Lower lobe of right lung (tissue), 2 donors: ENCODE measurements at places on chromosomes 6 and 20. TPM values are rescaled to one million over a fixed set of nuclear protein-coding genes. Genes with fewer than 3 reads are reported as not detected.

- H3K27me3 ChIP-seq = no peaks in the 10 kb centered on the region
- H3K36me3 ChIP-seq = peaks cover 85% of the 10 kb centered on the region
- H3K4me1 ChIP-seq = no peaks in the 10 kb centered on the region
- no peak overlapping the region for H3K4me3 ChIP-seq
These were observed 59.4 kb downstream of the ADGRF5 start for GRCh38 chr6:46862381-46862780.

DNA sequence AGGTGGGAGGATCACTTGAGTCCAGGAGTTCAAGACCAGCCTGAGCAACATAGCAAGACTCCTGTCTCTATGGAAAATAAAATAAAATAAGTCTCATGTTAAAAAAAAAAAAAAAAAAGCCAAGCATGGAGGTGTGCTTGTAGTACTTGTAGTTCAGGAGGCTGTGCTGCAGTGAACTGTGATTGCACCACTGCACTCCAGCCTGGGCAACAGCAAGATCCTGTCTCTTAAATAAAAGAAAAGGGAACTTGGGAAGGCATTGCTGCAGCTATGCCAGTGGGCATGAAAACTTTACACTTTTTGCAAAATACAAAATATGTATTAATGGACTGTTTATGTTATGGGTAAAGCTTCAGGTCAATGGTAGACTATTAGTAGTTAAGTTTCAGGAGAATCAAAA, 37.5 kb upstream of the REV3L start:
- H3K27me3 ChIP-seq = no peaks in the 10 kb centered on the region
- DNase-seq = no peak
- H3K4me3 ChIP-seq = no peak overlapping the region
- peaks cover 7% of the 10 kb centered on the region for H3K4me1 ChIP-seq

- no peak overlapping the region for H3K4me3 ChIP-seq
- H3K36me3 ChIP-seq = no peaks in the 10 kb centered on the region
- no peaks in the 10 kb centered on the region for H3K4me1 ChIP-seq
- no peaks in the 10 kb centered on the region for H3K27me3 ChIP-seq
These were observed 163.4 kb downstream of the UBE3D start for GRCh38 chr6:82902290-82902689.

GRCh38 chr6:66662721-66663507, 955.9 kb upstream of the EYS start:
- H3K27me3 ChIP-seq = no peaks in the 10 kb centered on the region
- H3K27ac ChIP-seq = no peak overlapping the region
- no peaks in the 10 kb centered on the region for H3K36me3 ChIP-seq
- DNase-seq = no peak

Gene MUCL3
- total RNA-seq = 5.3 TPM

Gene GNAS-AS1
- 0.97 TPM for total RNA-seq
